ENCODE measurements at places on chromosomes 16 and 17.

DNA sequence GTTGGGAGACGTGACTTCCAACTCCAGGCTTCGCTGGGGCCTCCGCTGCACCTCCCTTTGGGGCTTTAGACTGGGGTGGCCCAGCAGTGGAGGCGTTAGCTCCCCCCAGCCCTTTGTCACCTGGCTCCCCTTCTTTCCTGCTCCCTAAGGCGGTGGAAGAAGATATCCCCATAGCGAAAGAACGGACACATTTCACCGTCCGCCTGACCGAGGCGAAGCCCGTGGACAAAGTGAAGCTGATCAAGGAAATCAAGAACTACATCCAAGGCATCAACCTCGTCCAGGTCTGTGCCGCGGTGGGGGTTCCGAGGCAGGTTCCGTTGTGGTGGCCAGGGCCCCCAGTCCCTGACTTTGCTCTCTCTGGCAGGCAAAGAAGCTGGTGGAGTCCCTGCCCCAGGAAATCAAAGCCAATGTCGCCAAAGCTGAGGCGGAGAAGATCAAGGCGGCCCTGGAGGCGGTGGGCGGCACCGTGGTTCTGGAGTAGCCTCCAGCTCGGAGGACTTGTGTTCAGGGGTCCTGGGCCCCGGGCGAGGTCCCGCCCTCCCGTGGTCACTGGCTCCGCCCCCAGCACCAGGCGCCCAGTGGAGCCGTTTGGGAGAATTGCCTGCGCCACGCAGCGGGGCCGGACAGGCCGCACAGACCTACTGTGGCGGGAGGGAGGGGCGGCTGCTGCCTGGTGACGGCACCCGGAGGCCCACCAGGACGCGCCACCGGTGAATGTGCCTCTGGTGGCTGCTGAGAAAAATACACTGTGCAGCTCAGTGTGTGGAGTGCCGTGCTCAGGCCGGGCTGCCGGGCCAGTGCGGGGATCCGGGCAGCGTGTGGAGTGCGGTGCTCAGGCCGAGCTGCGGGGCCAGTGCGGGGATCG lies 3.8 kb downstream of the MRPL12 start:
- no peak for DNase-seq

GRCh38 chr16:23947838-23948237 lies 112.1 kb downstream of the PRKCB start:
- no peak for DNase-seq

DNA sequence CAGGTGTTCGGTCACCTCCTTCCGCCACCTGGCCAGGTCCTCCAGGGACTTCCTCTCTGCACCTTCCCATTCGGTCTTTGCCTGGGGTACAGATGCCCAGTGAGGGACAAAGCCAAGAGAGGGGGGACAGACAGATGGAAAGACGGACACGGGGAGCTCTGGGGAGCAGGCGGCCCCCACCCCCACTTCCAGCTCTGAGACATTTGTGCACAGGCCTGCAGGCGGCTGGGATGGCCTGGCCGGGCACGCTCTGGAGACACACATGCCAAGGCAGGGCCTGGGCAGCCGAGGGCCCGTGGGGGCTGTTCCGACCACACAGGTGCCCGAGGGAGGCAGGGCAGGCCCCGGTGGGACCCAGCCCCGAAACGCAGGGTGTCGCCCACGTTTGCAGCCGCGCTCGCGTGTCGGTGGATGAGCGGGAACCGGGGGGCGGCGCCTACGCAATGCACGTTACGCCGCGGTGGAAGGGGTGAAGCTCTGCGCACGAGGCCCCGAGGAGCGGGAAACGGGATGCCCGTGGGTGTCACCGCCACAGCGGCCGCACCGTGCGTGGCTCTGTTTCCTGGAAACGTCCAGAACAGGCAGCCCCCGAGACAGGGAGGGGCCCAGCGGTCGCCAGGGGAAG lies 6.0 kb downstream of the PERCC1 start:
- no peak for DNase-seq

- no peak for DNase-seq
Measured at GRCh38 chr17:40554646-40555295, 10.5 kb downstream of the CCR7 start.

DNA sequence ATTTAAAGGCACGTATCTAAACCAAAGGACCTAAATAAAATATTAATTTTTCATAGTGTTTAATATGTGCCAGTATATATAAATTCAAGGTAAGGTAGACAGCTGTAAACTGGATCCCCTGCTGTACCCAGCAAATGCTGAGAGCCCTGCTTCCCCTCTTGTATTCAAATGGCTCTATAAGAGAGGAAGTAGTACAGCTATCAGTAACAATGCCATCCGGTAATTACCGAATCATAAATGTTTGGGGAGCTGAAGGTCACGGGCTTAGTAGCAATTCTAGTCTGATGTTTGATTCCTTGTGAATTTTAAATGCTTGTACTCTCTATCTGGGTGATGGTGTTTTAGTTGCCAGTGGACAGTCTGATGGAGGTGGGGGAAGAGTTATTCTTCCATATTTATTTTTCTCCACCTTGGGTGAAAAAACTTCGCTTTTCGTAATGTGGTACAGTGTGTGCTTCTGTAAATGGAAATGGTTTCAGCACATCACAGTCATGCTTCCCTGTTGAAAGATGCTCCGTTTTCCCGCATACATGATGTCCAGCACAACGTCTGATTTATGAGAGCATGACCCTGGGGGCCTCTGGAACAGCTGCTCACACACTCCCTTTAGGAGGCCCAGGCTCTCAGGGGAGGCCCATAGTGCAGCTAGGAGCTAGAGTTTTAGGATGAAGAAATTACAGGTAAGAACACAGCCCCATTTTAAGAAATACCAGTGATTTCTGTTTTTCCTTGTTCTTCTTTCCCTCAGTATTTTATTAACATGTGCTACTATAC lies 423.9 kb downstream of the WWOX start:
- DNase-seq, result no peak

GRCh38 chr17:75402026-75402425 lies 3.5 kb downstream of the GRB2 start:
- no peak for DNase-seq

DNA sequence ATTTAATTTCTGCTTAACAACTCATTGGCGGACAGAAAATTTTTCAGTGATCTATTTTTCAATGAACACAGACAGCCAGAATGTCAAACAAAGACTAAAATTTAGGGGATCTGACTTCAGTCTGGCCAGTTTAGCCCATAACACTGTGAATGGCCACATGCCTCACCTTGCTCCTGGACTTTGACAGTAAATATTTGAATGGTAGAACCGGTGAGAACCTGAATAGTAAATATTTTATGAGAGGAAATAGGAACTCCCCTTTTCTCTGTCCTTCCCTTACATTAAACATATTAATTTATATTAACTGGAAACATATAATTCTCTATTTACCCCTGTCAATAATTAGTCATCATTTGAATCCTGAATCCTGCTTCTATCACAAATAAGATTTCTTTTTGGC lies 942.1 kb downstream of the KCNJ2 start:
- DNase-seq, result no peak

DNA sequence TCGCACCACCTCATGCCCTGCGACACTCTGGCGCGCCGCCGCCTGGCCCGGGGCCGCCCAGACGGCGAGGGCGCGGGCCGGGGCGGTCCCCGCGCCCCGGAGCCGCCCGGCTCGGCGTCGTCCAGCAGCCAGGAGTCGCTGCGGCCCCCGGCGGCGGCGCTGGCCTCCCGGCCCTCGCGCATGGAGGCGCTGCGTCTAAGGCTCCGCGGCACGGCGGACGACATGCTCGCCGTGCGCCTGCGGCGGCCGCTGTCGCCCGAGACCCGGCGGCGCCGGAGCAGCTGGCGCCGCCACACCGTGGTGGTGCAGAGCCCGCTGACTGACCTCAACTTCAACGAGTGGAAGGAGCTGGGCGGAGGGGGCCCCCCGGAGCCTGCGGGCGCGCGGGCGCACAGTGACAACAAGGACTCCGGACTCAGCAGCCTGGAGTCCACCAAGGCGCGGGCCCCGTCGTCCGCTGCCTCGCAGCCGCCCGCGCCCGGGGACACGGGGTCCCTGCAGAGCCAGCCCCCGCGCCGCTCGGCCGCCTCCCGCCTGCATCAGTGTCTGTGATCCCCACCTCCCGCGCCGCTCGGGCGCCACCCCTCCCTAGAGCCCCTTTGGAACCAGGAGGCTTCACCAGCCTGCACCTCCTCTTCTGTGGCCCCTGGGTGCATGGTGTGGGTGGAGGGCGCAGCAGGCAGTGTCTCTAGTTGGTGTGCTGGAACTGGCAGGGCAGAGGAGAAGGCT lies 82.3 kb downstream of the ARHGAP23 start:
- no peak for DNase-seq

DNA sequence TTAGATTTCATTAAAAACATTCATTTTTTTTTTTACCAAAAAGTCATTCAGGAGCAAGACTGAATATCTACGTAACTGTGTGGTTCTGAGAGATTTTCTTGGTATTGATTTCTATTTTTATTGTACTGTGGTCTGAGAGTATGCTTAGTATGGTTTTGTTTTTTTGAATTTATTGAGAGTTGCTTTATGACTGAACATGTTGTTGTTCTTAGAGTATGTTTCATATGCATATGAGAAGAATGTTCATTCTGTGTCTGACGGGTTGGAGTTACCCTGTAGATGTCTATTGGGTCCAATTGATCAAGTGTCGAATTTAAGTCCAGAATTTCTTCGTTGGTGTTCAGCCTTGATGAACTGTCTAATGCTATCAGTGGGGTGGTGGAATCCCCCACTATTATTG lies 306.0 kb upstream of the KCNJ16 start:
- DNase-seq, result no peak

- no peak for DNase-seq
Measured at GRCh38 chr17:57939797-57940196, 15.4 kb downstream of the CUEDC1 start.

GRCh38 chr16:15855704-15856003 lies 1.2 kb downstream of the MYH11 start:
- no peak for DNase-seq

- DNase-seq, result peak; percentile 6
Measured at GRCh38 chr16:27748868-27749546, 199.1 kb downstream of the KATNIP start.

DNA sequence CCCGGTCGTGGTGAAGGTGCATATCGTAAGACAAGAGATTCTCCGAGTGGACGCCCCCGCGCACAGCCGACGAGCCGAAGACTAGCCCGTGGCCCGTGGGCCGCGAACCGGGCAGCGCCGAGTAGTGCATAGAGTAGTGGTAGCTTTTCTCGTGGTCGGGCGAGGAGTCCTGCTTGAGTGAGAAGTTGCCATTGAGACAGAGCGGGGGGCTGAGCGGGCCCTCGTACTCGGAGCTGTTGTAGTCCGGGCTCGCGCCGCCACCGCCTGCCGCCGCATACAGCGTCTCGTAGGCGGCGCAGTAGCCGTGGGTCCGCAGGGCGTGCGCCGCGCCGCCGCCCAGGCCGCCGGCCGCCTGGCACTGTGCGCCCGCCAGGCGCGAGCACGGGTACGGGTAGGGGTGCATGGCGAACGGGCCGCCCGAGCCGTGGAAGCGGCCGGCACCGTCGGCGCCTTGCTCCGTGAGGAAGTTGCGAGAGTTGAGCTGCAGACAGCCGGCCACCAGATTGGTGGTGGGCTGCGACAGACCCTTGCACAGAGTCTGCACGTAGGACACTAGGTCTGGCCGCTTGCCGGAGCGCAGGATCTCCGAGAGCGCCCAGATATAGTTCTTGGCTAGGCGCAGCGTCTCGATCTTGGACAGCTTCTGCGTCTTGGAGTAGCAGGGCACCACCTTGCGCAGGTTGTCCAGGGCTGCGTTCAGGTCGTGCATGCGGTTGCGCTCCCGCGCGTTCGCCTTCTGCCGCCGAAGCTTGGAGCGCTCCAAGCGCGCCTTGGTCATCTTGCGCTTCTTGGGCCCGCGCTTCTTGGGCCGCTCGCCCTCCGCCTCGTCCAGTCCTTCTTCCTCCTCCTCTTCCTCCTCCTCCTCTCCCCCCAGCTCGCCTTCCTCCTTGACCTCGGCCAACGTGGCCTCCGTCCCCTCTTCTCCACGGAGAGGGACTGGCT lies 2.0 kb downstream of the NEUROD2 start:
- DNase-seq, result no peak

DNA sequence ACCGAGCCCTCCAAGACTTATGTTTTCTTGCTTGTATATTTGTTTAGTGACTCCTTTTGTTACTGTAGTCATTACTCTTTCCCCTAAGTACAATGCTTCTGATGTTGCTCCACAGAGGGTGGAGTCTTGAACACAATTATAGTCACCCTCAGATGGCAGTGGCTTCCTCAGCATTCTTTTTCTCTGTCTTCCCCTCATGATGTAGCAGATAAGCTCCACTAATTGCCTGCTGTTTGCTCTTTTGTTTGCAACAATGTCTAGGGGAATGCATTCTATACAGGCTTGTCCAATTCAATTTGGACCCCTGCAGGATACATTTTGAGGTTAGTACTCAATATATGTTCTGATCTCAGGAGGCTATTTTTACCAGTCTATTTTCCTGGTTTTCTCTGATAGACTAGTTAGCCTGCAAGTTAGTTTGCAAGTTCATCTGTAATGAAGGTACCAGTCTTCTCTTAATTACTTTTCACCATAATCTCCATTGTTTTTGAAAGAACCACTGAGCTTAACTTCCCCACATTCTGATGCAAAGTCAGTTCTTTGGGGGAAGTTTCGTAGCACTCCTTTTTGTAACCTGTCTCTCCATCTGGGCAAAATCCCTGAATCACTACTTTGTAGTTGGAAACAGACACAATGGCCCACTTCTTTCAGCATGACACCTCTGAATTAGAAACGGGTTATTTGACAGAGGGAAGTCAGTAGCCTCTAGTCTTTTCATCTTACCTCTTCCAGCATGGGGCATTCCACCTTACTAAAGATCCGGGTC lies 1509.2 kb downstream of the CDH11 start:
- no peak for DNase-seq

GRCh38 chr17:45143767-45144198 lies 4.5 kb upstream of the HEXIM1 start:
- DNase-seq, result no peak

- no peak for DNase-seq
Measured at GRCh38 chr17:42025191-42025579, 5.3 kb downstream of the NKIRAS2 start.

GRCh38 chr17:9912121-9913099 lies 7.3 kb upstream of the RCVRN start:
- DNase-seq, result no peak

DNA sequence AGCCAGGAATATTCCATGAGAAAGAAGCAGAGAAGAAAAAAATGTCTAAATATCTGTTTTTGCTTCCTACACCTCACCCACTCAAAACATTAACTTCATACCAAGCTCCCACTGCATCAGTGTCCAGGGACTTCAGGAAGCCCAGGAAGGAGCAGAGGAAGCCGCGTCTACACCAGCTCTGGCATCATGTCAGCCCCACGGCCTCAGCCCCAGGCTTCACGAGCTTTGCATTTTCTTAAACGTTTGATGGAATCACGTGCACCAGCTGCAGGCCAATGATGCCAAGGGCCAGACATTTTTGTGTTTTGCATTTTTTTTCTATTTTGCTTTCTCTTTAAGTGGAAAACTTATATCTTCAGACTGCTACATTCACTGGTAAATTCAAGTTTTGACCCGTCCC lies 48.6 kb downstream of the CDRT4 start:
- DNase-seq, result no peak

DNA sequence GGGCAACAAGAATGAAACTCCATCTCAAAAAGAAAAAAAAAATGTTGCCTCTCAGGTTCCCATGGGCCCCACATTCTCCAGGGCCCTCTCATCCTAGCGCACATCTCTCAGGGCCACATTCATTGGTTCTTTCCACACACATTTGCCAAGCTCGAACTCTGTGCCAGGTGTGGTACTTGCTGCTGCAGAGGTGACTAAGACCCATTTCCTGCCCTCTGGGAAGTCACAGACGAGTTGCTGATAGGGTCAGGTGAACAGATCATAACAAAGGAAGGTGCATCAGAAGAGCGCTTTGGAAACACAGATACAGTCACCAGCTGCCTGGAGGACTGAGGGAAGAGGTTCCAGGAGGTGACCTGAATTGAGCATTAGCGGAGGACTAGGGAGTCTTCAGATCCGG lies 1.0 kb downstream of the GSDMA start:
- no peak for DNase-seq

- DNase-seq, result no peak
Measured at GRCh38 chr17:67272312-67273047, 27.5 kb upstream of the HELZ start.
